ENCODE measurements at places on chromosomes 3 and 15.

DNA sequence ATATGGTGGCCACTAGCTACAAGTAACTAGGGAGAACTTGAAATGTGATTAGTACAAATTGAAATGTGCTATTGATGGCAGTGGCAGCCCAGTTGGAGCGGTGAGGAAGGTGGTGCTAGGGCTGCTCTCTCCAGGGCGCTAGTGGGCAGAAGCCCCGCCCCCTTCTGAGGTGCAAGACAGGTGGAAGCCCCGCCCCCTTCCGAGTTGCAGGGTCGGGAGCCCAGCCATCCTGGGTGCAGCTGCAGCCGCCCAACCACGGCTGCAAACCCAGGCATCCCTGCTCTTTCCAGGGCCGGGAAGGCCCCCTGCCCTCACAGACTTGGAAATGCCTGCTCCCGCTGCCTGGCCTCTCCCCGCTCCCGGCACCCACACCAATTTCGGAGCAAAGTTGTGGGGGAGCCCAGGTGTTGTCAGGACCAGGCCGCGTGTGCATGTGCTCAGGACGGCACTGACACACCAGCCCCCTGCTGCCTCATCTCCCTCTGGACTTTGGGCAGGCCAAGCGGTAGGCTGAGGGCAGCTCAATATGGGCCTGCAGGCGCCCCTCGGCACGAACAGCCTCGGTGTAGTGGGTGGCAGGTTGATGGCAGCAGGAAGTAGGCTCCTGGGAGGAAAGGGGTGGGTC, 10.0 kb downstream of the ATR start:
- no peak for DNase-seq

GRCh38 chr15:50145451-50145872, 26.4 kb upstream of the ATP8B4 start:
- peak; percentile 85 for DNase-seq

GRCh38 chr3:112109322-112109721, 23.1 kb downstream of the C3orf52 start:
- DNase-seq = no peak

DNA sequence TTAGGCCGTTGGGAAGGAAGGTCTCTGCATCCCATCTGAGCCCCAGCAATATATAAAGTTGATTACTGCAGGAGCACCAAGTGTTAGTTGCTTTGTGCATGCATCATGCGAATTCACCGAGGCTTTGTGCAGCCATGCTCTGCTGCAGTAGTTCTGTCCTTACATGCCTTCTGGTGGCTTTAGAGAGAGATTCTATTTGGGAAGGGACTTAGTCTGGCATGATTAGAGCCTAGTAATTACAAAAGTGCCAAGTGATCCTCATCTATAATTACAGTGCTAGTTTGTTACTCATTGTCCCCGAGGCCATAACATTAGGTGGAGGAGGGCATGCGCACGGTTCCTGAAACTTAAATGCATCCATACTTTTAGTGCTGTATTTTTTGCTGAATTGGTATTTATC, 353.6 kb downstream of the CNTN4 start:
- no peak for DNase-seq

DNA sequence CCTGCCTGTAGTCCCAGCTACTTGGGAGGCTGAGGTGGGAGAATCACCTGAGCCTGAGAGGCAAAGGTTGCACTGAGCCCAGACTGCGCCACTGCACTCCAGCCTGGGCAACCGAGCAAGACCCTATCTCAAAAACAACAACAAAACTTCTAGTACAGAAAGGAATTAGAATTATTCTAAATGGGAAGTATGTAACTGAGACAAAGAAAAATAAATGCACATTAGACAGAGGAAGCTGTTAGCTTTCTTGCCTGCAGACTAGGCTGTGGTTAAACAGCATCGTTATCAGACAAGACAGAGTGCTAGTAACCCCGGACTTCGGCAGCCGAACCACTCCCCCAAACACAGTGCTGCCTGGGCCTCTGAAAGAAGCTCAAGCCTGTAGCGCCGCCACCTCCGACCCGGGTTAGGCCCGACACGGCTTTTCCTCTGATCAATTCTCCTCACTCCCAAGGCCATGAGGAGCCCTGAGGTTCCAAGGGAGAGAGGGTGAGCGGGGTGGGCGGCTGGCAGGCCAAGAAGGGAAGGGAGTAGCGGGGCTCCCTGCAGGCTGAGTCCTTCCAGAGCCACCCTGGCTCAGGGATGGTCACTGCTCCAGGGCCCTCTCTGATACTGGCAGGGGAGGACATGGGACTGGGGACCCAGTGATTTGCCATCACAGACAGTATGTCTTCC, 44.8 kb upstream of the MUC4 start:
- no peak for DNase-seq

Measured in fibroblast of skin of right quadriceps (primary cell).